ENCODE measurements at places on chromosomes 13 and 19.

GRCh38 chr13:85662186-85662585 lies 137.0 kb downstream of the SLITRK6 start:
- H3K36me3 ChIP-seq = no peaks in the 10 kb centered on the region

DNA sequence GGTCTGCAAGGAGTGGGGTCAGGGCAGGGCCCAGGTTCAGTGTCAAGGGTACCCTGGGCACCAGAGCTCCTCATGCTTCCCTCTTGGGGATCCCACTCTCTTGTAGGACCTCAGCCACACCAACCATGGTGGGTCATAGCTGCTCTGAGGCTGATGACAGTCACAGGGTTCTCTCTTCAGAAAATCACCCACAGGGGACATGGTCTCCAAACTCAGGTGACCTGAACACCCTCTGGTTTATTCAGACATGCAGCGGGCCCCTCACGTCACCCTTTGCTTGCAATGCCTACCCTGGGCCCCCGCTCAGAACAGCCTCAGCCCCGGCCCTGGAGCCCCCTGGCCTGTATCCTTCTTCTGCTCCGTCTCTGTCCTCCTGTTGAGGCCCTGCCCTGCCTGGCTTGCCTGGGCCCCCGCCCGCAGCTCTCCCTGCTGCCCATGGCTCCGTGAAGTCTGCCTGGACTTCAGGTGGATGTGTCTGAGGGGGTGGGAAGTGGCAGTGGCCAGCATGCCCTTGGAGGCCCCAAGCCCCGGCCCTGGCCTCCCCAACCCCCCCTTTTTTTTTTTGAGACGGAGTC lies 20.4 kb downstream of the CHERP start:
- no peak for DNase-seq
- peaks cover 39% of the 10 kb centered on the region for H3K36me3 ChIP-seq
- H3K27me3 ChIP-seq = peaks cover 5% of the 10 kb centered on the region
- H3K4me3 ChIP-seq = no peak overlapping the region

GRCh38 chr19:5692723-5693194 lies 2.7 kb downstream of the RPL36 start:
- peak overlapping the region; percentile 42 for H3K27ac ChIP-seq
- peak overlapping the region; percentile 65 for H3K4me3 ChIP-seq
- H3K4me1 ChIP-seq = peaks cover 14% of the 10 kb centered on the region
- H3K27me3 ChIP-seq = peaks cover 12% of the 10 kb centered on the region
- DNase-seq = no peak

DNA sequence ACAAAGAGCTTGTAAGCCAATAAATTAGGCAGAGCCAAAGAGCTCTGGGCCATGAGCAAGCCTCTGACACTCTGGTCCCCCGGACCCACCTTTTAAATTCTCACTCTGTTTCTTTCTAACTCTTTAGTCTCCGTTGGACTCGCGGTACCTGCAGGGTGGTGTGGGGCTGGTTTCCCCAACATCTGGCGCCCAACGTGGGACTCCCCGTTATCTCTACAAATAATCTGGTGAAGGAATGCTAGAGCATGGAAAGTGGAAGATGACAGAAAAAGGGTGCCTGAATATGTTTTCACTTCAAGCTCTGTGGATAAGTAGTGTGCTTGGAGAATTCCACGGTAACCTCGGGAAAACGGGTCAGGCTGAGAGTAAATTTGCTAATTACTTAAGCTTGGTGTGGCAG lies 36.5 kb upstream of the CYP2B6 start:
- no peaks in the 10 kb centered on the region for H3K4me1 ChIP-seq
- H3K27me3 ChIP-seq = peaks cover 4% of the 10 kb centered on the region

DNA sequence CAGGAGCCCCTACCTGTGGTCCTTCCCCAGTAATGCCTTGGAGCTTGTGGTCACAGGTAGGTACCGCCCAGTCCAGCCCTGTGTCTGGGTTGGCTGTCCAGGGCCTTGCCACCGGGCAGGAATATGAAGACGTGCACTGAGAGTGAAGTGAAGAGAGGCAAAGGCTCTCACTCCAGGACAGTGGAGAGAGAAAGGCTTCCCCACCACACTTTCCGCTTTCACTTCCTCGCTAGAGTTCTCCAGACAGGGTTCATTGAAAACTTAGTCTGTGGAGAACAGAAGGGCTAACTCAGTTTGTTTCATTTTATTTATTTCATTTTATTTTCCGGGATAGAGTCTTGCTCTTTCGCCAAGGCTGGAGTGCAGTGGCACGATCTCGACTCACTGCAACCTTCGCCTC lies 14.2 kb downstream of the FCAR start:
- H3K27ac ChIP-seq = no peak overlapping the region
- no peaks in the 10 kb centered on the region for H3K4me1 ChIP-seq
- DNase-seq = no peak

DNA sequence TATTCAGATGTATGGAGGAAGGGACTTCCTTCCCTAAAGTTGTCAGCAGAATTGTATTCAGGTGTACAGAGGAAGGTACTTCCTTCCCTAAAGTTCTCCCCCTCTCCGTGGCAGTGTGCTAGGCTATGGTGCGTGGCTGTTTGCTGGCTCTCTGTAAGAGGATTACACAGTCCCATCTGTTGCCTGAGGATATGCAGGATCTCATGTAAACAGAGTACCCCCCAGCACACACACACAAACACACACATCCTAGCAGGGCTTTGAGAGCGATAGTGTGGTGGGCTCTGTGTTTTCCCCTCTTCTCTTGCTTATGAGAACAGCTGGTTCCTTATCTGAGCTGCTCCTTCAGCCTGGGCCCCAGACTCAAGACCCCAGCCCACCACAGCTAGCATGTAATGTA lies 10.3 kb downstream of the NEK5 start:
- H3K4me3 ChIP-seq = no peak overlapping the region
- peak overlapping the region; percentile 89 for H3K27ac ChIP-seq
- peaks cover 3% of the 10 kb centered on the region for H3K27me3 ChIP-seq

GRCh38 chr13:36061621-36062020 lies 69.6 kb downstream of the DCLK1 start:
- no peak overlapping the region for H3K27ac ChIP-seq
- no peaks in the 10 kb centered on the region for H3K27me3 ChIP-seq

DNA sequence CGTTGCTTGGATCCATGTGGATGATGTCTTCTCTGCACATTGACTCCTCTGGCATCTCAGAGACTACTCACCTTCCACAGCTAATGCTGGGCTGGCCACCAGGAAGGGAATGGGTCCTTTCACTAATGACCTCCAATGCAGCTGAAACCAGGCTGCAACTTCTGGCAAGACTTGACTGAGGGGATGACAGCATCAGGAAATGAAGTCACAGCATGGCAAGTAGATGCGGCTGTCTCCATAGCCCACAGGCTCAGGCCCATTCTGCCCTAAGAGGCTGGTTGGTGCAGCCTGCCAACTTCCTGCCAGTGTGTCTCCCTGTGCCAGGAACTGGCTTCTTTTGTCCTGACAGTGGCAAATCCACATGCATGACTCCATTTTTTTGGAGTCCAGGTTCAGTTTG lies 467.3 kb downstream of the TSHZ3 start:
- no peak overlapping the region for H3K4me3 ChIP-seq
- no peaks in the 10 kb centered on the region for H3K27me3 ChIP-seq
- H3K36me3 ChIP-seq = no peaks in the 10 kb centered on the region
- H3K4me1 ChIP-seq = peaks cover 17% of the 10 kb centered on the region
- DNase-seq = no peak
- no peak overlapping the region for H3K27ac ChIP-seq

GRCh38 chr19:944171-944567 lies 18.3 kb downstream of the ARID3A start:
- no peak overlapping the region for H3K4me3 ChIP-seq
- peaks cover 5% of the 10 kb centered on the region for H3K4me1 ChIP-seq
- H3K27ac ChIP-seq = no peak overlapping the region
- peaks cover 8% of the 10 kb centered on the region for H3K27me3 ChIP-seq
- DNase-seq = no peak

DNA sequence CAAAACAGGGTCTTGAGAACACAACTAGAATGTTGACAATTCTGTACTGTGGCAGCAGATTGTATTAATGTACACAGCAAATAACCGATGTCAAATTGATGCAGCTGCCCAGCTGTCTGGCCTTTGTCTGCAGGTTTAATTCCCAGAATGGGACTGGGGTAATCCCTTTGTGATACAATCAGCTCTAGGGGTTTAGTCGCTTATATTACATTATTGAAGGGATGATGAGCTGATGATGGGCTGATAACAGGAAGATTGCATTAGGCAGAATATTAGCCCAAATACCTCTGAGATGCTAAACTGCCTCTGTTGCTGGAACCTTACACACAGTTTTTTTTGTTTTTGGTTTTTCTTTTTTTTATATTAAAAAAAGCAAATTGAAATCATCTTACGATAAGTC lies 265.0 kb downstream of the RBM26 start:
- H3K27me3 ChIP-seq = peaks cover 3% of the 10 kb centered on the region
- H3K4me1 ChIP-seq = no peaks in the 10 kb centered on the region
- H3K4me3 ChIP-seq = no peak overlapping the region
- no peak for DNase-seq
- H3K36me3 ChIP-seq = no peaks in the 10 kb centered on the region
- H3K27ac ChIP-seq = no peak overlapping the region

DNA sequence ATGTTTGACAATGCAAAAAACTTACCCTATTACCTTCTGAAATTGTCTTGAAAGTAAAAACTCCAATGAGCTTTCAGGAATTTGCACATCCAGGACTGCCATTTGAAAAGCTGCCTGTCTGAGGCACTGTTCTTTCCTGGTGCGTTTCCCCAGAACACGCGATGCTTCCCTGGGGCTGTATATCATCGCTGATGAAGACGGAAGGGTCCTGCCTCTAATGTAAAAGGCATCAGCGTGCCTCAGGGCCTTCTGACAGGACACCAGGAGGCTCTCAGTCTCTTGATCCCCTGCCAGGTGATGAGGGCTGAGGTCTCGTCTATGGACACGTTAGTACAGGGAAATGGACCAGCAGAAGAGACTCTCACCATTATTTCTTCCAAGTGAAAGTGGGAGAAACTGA lies 296.8 kb downstream of the EFNB2 start:
- no peaks in the 10 kb centered on the region for H3K27me3 ChIP-seq
- H3K4me1 ChIP-seq = no peaks in the 10 kb centered on the region
- no peak overlapping the region for H3K27ac ChIP-seq
- no peak for DNase-seq
- H3K36me3 ChIP-seq = no peaks in the 10 kb centered on the region
- no peak overlapping the region for H3K4me3 ChIP-seq

DNA sequence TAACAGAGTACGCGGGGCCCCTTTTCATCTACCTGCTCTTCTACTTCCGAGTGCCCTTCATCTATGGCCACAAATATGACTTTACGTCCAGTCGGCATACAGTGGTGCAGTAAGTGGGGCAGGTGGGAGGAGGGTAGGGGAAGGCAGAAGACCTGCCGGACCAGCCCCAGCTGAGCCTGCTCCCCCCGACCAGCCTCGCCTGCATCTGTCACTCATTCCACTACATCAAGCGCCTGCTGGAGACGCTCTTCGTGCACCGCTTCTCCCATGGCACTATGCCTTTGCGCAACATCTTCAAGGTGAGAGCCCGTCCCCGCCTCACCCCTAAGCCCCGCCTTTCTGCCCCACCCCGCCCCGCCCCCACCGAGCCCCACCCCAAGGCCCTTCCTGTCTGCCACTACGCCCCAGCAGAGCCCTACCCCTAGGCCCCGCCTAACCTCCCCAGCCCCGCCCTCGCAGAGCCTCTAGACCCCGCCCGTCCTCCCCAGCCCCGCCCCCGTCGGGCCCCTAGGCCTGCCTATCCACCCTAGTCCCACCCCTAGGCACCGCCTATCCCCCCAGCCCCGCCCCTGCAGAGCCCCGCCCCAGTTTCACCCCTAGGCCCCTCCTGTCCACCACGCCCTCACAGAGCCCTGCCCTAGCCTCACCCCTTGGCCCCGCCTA lies 7.7 kb downstream of the NDUFB7 start:
- no peak overlapping the region for H3K4me3 ChIP-seq
- peaks cover 10% of the 10 kb centered on the region for H3K4me1 ChIP-seq
- H3K27me3 ChIP-seq = peaks cover 13% of the 10 kb centered on the region
- no peak overlapping the region for H3K27ac ChIP-seq

- H3K36me3 ChIP-seq = peaks cover 6% of the 10 kb centered on the region
- H3K27ac ChIP-seq = no peak overlapping the region
- H3K27me3 ChIP-seq = peaks cover 12% of the 10 kb centered on the region
- H3K4me3 ChIP-seq = no peak overlapping the region
- no peaks in the 10 kb centered on the region for H3K4me1 ChIP-seq
Measured at GRCh38 chr19:19077103-19077502, 13.3 kb downstream of the SLC25A42 start.

GRCh38 chr19:6230991-6231448 lies 48.8 kb downstream of the MLLT1 start:
- H3K4me1 ChIP-seq = peaks cover 4% of the 10 kb centered on the region
- H3K4me3 ChIP-seq = peak overlapping the region; percentile 38
- H3K27ac ChIP-seq = peak overlapping the region; percentile 84
- H3K27me3 ChIP-seq = peaks cover 23% of the 10 kb centered on the region
- no peak for DNase-seq
- H3K36me3 ChIP-seq = peaks cover 30% of the 10 kb centered on the region

DNA sequence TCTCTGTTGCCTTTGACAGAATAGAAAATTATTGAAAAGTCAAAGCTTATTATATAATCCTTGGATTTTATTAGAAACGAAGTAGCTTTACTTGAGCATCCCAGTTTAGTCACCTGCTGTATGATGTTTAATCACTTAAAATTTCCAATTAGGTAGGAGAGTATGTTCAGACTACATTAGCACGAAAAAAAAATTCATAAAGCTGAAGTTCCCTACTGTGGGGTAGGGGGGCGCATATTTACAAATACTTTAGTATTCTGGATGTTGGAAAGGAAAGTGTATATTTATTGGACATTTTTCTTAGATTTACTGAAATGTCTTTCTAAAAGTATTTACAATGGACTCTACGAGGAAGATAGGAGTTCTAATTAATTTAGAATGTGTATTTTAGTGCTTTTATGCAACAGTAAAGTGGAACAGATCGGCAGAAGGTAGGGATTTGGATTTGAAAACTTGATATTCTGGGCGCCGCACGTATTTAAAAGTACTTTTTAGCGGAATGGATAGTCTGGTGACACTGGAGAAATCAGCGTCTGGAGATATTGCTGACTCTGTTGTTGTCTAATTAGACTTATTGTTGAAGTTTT lies 1.9 kb downstream of the CDK8 start:
- peak overlapping the region; percentile 98 for H3K4me3 ChIP-seq
- no peak overlapping the region for H3K27ac ChIP-seq
- no peak for DNase-seq
- H3K36me3 ChIP-seq = no peaks in the 10 kb centered on the region
- H3K27me3 ChIP-seq = peaks cover 1% of the 10 kb centered on the region
- peaks cover 19% of the 10 kb centered on the region for H3K4me1 ChIP-seq

- DNase-seq = no peak
- peaks cover 8% of the 10 kb centered on the region for H3K27me3 ChIP-seq
- H3K36me3 ChIP-seq = no peaks in the 10 kb centered on the region
Measured at GRCh38 chr19:46423188-46423587, 5.5 kb downstream of the PNMA8C start.

Data from endothelial cell (in vitro differentiated cells).